ENCODE measurements at places on chromosomes 2 and 18. TPM values are rescaled to one million over a fixed set of nuclear protein-coding genes. Genes with fewer than 3 reads are reported as not detected.

Gene EMILIN2
- total RNA-seq = 18.0 TPM

DNA sequence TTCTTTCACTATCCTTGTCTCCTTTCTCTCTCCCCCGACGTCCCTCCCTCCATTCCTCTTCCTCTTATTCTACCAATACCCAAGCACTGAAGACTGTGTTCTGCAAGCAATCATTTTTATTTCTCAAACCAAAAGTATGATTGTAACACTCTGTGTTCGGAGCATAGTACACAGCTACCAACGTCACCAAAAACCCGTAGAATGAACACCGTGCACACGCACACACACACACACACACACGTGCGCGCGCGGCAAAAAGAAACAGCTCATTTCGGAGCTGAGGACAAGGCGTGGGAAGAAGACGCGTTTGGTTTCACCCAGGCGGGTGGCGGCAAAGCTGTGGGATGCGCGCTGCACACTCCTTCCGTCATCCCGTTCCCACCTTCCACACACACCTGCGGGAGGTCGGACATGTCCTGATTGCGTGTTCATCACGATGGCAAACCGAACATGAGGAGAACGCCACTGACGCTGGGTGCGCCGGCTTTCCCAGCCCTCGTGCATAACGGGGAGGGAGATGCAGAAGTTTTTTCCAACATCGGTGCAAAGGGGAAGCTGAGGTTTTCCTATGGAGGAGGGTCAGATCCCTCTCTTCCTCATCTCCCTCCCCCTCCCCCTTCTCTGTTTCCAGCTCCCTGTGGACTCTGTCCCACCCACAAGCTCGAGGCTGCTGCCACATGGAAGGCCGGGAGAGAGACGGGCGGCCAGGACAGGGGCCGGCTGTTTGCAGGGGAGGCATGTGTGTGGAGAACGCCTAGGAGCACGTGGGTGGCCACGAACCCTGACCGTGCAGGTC, 20.4 kb downstream of the MBP start:
- no peak for DNase-seq

- no peak for DNase-seq
Measured at GRCh38 chr2:51027442-51027841, 4.5 kb downstream of the NRXN1 start.

Gene EVX2
- not detected for total RNA-seq

Gene BOLL
- total RNA-seq = not detected

Gene ALLC
- not detected for total RNA-seq

GRCh38 chr2:217775920-217776503, 226.8 kb downstream of the TNS1 start:
- DNase-seq = no peak

- no peak for DNase-seq
Measured at GRCh38 chr2:188664951-188665595, 309.1 kb upstream of the COL3A1 start.

GRCh38 chr2:99401841-99402240, 64.7 kb downstream of the EIF5B start:
- no peak for DNase-seq

DNA sequence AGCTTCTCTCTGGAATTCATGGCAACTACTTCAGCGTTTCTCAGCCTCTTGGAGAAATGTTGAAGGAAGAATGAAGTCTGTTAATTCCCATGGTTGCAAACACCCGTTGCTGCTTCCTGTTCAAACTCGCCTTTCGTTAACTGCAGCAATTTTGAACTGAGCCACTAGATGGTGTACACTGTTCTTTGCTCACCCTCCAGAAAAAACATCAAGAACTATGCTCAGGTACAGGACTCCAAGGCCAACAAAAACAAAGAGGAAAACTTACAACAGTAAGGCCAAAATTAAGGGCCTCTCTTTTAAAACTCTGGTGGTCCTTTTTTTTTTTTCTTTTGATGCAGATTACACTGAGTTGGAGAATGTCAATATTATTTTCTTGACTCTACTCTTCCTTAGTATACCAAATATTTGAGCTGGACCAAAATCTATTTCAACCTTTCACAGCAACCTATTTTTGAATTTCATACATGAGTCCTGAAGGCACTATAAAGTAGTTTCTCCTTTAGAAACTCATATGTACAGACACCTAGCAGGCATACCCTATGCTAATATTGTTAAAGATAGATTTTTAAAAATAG, 58.2 kb downstream of the KLHL14 start:
- DNase-seq = peak; percentile 69

Gene RAB1A
- 63.4 TPM for total RNA-seq

DNA sequence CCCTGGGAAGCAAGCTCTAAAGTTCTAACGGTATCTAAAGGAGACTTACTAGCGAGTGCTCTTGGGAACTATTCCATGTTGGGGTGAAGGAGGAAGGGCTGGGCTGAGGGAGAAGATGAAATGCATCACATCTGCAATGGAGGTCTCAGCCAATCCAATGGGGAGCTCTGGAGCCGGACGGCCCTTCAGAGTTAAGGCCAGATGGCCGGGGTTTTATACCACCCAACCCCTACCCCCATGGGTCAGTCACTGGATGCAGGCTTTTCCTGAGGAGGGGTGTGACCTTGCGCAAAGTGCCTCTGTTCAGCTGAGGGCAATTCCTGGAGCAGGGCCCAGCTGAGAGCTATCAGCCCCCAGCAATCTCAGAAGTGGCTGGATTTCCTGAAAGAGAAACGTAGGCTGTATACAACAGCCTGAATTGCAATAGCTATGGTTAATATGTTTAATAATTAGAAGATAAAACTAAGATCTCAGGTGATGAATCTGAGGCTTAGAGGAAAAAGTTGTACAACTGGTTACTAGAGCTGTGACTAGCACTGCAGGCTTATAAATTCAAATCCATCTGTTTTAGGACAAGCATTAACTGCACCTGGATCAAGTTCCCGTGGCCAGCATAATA, 21.6 kb downstream of the EIPR1 start:
- no peak for DNase-seq

Gene GKN1
- not detected for total RNA-seq

DNA sequence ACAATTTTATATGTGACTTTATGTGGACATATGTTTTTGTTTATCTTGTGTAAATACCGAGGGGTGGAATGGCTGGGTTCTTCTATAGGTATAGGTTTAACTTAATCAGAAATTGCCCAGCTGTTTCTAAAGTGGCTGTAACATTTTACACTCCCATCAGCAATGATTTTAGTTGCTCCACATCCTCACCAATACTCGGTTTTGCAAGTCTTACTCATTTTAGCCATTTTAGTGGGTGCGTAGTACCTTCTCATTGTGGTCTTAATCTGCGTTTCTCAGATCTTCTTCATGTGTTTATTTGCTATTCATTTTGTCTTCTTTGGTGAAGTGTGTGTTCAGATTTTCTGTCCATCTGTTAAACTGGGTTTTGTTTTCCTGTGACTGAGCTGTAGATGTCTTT, 95.4 kb upstream of the BCL2L11 start:
- DNase-seq = no peak

Gene ARPC2
- total RNA-seq = 199 TPM

- no peak for DNase-seq
Measured at GRCh38 chr2:130338793-130339345, 3.8 kb upstream of the IMP4 start.

Measured in fibroblast of lung (primary cell).